Dermis microvascular lymphatic vessel endothelial cell (primary cell): ENCODE measurements at places on chromosomes 13 and 19. TPM values are rescaled to one million over a fixed set of nuclear protein-coding genes. Genes with fewer than 3 reads are reported as not detected.

Gene MAG
- total RNA-seq, result 0.63 TPM in 1 of 2 replicates, not detected in the other

Gene LGALS14
- not detected in 2 replicates for total RNA-seq

Gene OR7C1
- not detected in 2 replicates for total RNA-seq

Gene CDC37
- total RNA-seq, result 219 and 250 TPM in 2 replicates

Gene HDGFL2
- 37.3 and 41.8 TPM in 2 replicates for total RNA-seq

DNA sequence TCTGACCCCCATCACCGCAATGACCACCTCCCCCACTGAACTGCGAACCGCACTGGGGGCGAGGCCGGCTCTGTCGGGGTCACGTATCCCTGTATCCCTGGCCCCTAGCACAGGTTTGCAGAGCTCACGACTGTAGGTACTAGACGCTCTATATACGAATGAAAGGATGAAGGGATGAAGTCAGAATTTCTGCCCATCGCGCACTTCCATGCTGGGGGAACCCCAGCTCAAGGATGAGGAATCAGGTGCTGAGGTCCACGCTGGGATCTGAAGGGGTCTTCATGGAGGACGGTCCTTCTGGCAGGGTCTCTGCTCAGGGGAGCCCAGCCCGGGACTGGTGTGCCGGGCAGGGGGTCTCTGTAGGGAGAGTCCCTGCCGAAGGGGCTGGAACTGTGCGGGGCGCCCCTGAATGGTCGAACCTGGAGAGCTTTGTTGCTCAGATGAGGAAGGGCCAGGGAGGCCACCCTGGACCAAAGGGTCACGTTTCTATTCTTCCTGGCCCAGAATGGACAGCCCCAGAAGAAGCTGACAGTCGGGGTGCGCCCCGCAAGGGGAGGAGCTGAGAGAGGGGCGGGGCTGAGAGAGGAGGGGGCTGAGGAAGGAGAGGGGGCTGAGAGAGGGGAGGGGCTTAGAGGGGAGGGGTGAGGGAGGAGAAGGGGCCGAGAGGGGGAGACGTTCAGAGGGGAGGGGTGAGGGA lies 37.9 kb upstream of the SEMA6B start:
- DNase-seq, result no peak

DNA sequence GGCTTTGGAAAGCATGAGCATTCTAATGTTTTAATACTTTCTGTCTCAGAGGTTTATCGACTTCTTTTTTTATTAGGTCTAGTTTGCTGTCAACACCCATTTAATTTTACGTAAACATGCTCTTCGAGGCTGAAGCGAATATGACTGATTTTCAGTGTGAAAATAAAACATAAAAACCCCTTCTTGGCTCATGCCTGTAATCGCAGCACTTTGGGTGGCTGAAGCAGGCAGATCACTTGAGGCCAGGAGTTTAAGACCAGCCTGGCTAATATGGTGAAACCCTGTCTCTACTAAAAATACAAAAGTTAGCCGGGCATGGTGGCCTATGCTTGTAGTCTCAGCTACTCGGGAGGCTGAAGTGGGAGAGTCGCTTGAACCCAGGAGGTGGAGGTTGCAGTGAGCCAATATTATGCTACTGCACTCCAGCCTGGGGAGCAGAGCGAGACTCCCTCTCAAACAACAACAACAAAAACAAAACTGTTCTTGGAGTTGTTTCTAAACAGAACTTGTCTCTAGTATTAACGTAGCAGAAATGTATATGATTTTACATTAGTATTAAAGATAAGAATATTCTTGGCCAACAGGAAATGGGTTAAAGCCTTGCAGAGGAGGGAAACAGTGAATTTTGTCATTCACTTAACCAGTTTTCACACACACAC lies 7.1 kb upstream of the IGFL3 start:
- no peak for DNase-seq

DNA sequence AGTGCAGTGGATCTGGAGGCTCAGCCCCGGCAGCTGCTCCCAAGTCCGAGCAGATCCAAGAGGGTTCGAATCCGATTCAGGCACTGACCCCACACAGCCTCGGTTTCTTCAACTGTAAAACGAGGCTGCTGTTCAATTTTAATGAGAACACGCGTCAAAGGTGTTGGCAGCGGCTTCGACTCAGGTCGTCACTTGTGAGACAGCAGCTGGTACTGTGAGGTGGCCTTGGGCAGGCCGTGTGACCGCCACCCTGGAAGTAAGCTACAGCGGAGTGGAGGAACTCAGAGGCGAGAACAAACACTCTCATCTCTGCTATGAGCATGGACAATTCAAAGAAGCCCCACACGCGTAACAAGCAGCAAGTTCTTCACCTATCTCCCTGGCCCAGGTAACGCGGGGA lies 9.7 kb downstream of the MAP2K2 start:
- DNase-seq, result no peak

- no peak for DNase-seq
Observed at GRCh38 chr13:106468207-106468606, 67.3 kb downstream of the EFNB2 start.

- peak; percentile 11 for DNase-seq
Observed at GRCh38 chr19:39765091-39766076, 13.3 kb upstream of the LEUTX start.

- DNase-seq, result no peak
Observed at GRCh38 chr13:49690133-49690994, 922 bp downstream of the EBPL start.

GRCh38 chr13:99746637-99747402 lies 224.7 kb downstream of the ZIC5 start:
- no peak for DNase-seq

DNA sequence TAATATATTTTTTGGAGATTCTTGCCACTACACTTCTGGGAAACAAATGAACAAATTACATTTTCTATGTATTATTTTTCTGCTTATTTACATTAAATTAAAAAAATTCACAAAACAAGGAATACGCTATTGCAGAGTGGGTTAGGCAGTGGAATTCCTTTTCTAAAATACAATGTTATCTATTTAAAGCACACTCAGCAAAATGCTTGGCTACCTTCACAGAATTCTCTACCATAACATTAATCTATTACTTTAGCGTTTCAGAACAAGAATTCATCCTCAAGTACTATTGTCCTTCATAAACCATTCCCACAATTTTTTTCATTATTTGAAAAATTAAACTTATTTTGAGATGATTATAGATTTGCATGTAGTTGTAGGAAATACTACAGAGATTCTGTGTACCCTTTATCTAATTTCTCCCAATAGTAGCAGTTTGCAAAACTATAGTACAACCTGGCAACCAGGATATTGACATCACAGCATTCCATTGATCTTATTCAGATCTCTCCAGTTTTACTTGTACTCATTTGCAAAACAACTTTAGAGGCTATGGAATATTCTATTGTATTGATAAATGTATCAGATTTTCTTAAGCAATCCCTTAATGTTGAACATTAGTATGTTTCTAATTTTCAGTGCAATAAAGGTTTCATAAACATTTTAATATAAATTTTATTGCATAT lies 120.9 kb downstream of the DLEU7 start:
- DNase-seq, result no peak

DNA sequence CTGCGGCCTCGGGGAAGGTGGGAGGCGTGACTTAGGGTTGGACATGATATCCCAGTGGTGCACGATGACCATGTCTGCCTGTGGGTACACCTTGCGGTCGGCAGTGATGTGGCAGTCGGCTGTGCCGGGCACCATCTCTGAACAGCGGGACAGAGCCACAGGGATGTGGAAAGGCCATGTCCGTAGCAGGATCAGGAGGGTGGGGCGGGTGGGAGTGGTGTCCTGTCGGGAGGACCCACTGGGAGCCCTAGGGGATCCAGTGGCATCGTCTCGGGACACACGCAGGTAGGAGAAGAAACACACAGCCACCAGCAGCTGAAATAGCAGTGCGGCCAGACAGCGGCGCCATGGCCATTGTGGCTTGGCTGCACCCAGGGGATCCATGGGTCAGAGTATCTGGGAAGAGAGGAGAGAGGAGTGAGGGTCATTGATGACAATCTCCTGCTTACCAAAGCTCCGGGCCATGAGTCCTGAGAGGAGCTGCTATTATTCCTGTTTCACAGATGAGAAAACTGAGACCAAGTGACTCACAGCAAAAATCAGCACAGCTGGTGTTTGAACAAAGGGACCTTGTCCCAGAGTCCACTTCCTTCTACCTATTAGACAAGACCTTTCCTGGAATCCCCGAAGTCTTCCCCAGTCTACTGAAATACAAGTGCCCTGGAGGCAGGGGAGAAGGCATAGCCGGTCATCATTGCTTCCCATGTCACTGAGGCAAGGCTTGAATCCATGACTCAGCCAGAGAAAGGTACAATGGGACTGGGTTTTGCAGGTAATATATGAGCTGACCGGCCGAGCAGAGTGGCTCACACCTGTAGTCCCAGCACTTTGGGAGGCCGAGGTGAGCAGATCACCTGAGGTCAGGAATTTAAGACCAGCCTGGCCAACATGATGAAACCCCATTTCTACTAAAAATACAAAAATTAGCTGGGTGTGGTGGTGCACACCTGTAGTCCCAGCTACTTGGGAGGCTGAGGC lies 5.2 kb upstream of the FUT6 start:
- no peak for DNase-seq

DNA sequence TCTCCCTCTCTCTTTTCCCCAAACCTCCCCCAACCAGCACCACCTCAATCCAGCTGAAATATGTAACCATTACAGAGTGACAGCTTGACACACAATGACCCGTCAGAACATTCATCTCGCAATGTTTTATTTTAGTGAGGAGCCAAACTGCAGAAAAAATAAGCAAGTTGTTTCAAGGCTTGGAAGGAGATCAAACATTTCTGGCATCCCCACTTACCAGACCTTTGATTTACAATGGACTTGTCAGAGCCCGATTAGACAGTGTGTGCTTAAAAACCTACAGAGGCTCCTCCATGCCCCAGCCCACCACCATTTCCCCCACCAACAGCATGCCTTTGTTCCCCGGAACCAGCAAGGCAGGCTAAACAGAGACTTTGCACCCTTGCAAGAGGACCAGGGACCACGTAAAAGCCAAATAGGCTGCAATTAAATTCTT lies 382.8 kb upstream of the ZNF507 start:
- no peak for DNase-seq

- no peak for DNase-seq
Observed at GRCh38 chr13:46604226-46604990, 51.4 kb downstream of the LRCH1 start.

DNA sequence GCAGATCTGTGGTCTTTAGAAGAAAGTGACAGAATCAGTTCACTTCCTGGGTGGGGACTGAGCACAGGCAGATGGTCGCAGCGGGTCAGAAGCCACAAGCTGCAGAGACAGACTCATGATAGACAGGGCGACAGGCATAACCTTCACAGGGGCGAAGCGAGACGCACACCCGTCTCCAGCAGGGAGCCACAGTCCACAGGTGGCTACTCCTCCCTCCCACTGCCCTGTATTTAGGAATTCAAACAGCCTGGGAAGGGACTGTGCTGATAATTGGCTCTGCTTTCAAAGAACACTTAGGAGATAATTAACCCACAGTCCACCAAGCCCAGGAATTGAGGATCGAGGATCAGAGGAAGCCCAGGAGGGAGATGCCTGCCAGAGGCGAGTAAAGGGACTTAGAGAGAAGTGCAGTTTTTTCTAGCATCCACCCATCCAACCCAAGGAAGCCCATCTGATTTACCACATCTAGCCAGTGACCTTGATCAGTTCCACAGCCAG lies 23.2 kb downstream of the RFX2 start:
- no peak for DNase-seq

- DNase-seq, result peak; percentile 75
Observed at GRCh38 chr13:98974053-98974452, 3.8 kb downstream of the DOCK9 start.

- DNase-seq, result no peak
Observed at GRCh38 chr19:29928831-29929230, 13.2 kb upstream of the URI1 start.

DNA sequence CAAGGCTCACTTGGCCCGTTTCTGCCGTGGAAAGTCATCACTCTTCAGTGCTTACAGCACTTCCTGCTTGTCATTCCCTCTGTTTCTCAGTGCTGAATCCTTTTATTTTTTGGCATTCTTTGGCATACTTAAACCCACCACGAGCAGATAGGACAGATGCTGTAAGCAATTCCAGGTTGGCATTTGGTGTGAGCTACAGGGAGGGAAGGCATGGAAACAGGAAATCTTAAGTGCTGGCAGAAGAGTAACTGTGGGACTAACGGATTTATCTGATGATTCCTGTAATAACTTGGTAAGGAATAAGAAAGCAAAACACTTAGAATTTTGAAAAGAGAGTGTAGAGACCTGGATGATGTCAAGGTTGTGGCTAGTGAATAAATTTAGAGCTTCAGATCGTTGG lies 273.4 kb downstream of the GPC6 start:
- no peak for DNase-seq

DNA sequence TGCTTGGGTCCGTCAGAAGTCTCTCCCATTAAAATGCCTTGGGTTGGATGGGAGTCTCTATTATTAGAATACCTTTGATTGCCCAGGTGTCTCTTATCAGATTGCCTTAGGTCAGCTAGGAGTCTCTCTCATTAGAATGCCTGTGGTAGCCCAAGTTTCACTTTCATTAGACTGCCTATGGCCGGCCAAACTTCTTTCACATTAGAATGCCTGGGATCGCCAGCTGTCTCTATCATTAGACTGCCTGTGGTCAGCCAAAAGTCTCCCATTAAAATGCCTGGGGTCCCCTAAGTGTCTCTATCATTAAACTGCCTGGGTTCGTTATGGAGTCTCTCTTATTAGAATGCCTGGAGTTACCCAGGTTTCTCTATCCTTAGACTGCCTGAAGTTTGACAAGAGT lies 1476.7 kb downstream of the UQCRFS1 start:
- DNase-seq, result no peak

- DNase-seq, result no peak
Observed at GRCh38 chr19:12965017-12965811, 4.2 kb upstream of the DAND5 start.

GRCh38 chr19:7979011-7979410 lies 26.4 kb downstream of the ELAVL1 start:
- no peak for DNase-seq

DNA sequence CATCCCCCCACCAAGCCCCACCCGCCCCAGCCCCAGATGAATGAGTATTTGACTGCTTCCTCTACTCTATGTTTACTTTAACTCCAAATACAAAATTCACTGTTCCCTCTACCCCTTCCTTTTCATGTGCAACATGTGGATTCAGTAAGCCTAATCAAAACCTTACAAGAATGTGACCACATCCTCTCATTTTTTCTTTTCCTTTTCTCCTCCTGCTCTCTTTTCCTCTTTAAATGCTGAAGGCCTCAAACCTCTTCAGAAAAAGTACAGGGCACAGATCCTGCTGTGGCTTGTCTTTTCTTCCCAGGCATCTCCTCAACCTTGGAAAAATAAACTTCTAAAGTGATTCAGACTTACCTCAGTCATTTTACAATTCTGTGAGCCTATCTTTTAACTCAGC lies 119.0 kb downstream of the MYCBP2 start:
- no peak for DNase-seq

DNA sequence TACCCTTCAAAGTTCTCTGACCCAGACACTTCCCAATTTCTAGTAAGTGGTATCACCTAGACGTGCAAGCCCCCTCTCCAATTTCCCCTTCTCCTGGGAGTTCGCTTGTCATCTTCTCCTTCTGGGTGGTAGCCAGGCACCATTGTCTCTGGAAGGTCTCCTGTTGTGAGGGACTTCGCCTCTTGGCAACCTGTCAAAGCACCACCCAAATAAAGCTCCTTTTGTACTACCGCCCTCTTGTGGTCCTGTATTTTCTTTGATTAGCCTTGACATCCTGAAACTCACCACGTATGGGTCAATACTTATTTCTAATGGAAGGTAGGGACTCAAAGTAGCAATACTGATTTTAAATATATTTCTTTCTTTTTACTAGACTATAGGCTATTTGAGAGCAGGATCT lies 8.2 kb downstream of the GPC5 start:
- DNase-seq, result peak; percentile 5

- no peak for DNase-seq
Observed at GRCh38 chr13:23752111-23753001, 136.8 kb downstream of the MIPEP start.
